ENCODE measurements at places on chromosomes 6 and 20.

GRCh38 chr6:81788748-81789147 is 36.3 kb upstream of the TENT5A start:
- no peak for DNase-seq

DNA sequence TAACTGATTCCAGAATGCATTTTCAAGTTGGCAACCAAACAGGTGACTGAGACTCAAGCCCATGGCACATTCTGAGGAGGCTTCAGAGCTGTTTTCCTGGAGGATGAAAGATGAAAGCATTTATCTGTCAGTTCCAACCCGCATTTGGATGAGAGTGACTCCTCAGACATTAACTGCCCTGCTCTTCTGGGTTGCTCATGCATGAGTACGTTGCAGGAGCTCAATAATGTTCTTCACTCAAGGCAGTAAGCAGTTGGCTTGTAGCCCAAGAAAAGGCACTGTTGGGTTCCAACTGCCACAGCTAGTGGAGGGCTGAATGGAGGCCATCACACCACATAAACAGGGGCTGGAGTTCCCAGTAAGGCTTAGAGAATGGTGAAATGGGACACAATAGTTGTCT is 155.3 kb downstream of the FUT9 start:
- DNase-seq, result no peak

- no peak for DNase-seq
These were observed 8.2 kb downstream of the POU3F2 start for GRCh38 chr6:98842342-98843180.

DNA sequence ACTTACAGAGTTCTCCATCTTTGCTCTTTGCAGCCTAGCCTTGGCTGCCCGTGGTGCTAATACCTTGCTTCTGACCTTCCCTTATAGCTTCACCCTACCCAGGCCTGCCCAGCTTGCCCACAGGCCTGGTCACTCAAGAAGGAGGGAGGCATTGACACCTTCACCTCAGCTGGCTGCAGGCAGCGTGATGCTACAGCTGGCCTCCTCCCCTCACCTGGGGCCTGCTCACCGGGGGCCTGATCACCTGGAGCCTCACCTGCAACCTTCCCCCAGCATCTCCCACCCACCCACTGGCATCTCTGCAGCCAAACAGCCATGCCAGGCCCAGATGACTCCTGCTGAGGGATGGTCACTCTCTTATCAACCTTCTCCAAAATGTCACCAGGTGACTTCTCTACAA is 40.4 kb downstream of the CPNE5 start:
- DNase-seq, result no peak

DNA sequence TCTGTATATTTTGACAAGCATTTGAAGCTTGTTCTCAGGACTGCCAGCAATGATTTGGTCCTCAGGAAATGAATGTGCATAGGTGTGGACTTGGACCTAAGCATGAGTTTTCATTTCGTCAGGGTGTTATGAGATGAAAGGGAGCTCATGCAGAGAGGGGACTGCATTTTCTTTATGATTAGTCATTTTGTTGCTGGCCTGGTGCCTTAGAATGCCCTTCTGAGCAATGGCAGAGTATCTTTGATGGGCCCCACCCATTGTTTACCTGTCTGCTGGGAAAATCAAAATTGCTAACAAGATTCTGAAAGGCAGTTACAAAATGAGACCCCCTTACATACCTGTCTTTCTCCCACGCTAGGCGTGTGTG is 51.5 kb upstream of the MTHFD1L start:
- DNase-seq, result no peak

DNA sequence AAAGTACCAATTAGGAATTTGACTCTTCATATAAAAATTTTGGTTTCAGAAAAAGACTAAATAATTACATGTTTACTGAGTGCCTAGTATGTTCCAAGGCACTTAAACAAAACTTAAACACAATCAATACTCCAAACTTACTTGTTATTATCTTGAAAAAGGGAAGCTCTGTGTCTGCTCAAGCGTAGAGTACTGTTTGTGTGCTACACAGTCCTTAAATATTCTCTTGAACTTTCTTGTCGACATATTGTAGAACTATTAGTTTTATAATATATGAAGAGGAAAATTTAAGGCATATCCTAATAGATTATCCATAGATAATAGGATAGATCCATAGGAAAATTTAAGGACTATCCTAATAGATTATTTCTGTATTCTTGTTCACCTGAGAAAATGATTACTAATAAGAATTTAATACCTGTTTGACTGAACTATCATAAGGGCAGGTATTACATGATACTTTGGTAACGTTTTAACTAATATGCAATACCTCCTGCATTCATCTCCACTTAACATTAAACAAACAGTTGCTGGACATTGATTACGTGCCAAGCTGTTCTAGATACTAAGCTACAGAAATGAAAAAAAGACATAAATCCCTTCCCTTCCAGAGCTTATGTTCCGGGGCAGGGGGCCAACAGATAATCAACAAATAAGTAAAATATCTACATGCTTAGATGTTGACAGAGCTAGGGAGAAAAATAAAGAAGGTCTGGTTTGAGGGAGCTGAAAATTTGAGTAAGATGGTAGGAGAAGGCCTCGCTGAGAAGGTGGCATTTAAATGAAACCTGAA is 115.2 kb upstream of the BCLAF1 start:
- DNase-seq, result no peak

GRCh38 chr20:54849741-54850140 is 374.3 kb downstream of the DOK5 start:
- no peak for DNase-seq

GRCh38 chr20:402496-402885 is 5.6 kb upstream of the RBCK1 start:
- no peak for DNase-seq

DNA sequence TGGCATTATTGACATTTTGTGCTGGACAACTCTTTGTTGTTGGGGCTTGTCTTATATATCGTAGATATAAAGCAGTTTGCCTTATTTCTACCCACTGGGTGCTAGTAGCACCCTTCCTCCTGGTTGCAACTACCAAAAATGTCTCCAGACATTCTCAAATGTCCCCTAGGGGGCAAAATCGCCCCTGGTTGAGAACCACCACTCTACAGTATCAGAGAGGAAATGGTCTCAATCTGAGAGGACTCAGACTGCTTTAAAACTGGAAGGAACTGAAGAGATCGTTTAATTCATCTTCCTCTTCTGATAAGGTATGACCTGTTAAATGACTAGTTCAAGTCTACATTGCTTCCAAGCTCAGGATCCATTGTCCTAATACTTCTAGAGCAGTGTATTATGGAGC is 14.9 kb downstream of the SH3BGRL2 start:
- DNase-seq, result no peak

DNA sequence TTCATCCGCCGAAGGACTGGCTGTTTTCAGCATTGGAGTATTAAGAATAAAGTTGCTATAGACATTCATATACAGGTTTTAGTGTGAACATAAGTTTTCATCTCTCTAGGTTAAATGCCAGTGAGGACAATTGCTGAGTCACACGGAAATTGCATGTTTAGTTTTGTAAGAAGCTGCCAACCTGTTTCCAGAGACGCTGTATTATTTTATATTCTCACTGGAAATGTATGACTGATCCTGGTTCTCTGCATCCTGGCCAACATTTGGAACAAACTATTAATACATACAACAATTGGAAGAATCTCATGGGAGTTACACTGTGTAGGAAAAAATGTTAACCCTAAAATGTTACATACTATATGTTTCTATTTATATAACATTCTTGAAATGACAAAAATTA is 16.7 kb upstream of the TGM6 start:
- DNase-seq, result no peak

Measured in activated naive CD4-positive, alpha-beta T cell (primary cell).